Activated T-helper 2 cell treated with anti-CD3 and anti-CD28 coated beads, Interferon-gamma antibody, Interleukin-2, Interleukin-4, amounts not matched to agents 10 μg/mL and 5 μg/mL and 100 μg/mL, durations not matched to agents 14 hours and 24 hours and 36 hours (primary cell): ENCODE measurements at places on chromosomes 7 and 10. TPM values are rescaled to one million over a fixed set of nuclear protein-coding genes. Genes with fewer than 3 reads are reported as not detected.

The ACHE gene
- 0.09 and 0.21 TPM in 2 replicates for total RNA-seq

The PFKFB3 gene
- 124 and 126 TPM in 2 replicates for total RNA-seq

The MMP21 gene
- 0.11 TPM in 2 replicates for total RNA-seq

The MUC12 gene
- total RNA-seq, result 0.85 and 1.4 TPM in 2 replicates

The OR6V1 gene
- total RNA-seq, result not detected in 2 replicates

The HOXA13 gene
- total RNA-seq, result not detected in 2 replicates

The LIPM gene
- total RNA-seq, result not detected in 2 replicates

The NODAL gene
- not detected in 2 replicates for total RNA-seq

The BHLHA15 gene
- total RNA-seq, result 0.41 and 0.80 TPM in 2 replicates

The GFRA1 gene
- not detected in 2 replicates for total RNA-seq

The HOXA5 gene
- total RNA-seq, result not detected in 2 replicates

The CH25H gene
- total RNA-seq, result not detected in 2 replicates

The WEE2 gene
- 0.05 TPM in 1 of 2 replicates, not detected in the other for total RNA-seq

The CADPS2 gene
- total RNA-seq, result not detected in 2 replicates

The SPDYE16 gene
- total RNA-seq, result 0.14 and 0.30 TPM in 2 replicates

The ZNF479 gene
- not detected in 2 replicates for total RNA-seq

The CALCR gene
- total RNA-seq, result not detected in 2 replicates

The FFAR4 gene
- total RNA-seq, result not detected in 2 replicates
